ENCODE measurements at places on chromosomes 16 and 17.
A peak's percentile ranks its signal among the peaks of the same experiment; 100 is the strongest.

- DNase-seq = peak; percentile 96
These were observed at the start of gene MSRB1 for GRCh38 chr16:1942810-1943726. Gene MSRB1, minus strand, starts transcription at chr16:1943199. Its CDS starts 43 bp downstream, at chr16:1943156.

DNA sequence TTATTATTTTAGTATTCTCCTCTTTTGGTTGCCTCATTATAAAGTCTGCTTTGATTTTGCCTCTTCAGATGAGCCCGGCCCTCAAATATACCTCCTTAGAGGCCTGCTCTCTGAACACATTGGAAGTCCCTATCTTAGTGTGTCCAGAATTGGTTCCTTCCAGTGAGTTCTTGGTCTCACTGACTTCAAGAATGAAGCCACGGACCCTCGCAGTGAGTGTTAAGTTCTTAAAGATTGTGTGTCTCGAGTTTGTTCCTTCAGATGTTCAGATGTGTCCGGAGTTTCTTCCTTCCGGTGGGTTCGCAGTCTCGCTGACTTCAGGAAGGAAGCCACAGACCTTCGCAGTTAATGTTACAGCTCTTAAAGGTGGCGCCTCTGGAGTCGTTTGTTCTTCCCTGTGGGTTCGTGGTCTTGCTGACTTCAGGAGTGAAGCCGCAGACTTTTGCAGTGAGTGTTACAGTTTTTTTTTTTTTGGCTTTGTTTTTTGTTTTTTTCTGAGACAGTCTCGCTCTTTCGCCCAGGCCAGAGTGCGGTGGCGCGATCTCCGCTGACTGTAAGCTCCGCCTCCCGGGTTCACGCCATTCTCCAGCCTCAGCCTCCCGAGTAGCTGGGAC is 45.8 kb upstream of the NOS2 start:
- DNase-seq = no peak

DNA sequence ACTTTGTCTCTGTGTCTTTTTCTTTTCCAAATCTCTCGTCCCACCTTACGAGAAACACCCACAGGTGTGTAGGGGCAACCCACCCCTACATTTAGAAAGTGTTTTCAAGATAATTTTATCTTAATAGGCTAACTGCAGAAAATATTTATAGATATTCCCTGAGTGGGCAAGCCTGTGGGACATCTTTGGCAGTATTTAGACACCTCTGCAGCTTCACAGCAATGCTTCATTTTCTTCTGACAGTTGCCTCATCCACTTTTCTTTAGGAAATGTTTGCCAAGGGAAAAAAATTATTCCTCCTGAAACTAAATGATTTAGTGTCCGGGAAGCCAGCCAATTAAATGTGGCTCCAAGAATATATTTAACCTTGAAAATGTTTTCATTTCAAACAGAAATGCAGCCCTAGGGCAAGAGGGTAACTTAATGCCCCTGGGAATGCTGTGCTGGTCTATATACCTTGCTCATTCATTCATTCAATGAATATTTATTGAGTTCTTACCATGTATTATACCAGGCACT is 290.4 kb downstream of the ABCC12 start:
- no peak for DNase-seq

DNA sequence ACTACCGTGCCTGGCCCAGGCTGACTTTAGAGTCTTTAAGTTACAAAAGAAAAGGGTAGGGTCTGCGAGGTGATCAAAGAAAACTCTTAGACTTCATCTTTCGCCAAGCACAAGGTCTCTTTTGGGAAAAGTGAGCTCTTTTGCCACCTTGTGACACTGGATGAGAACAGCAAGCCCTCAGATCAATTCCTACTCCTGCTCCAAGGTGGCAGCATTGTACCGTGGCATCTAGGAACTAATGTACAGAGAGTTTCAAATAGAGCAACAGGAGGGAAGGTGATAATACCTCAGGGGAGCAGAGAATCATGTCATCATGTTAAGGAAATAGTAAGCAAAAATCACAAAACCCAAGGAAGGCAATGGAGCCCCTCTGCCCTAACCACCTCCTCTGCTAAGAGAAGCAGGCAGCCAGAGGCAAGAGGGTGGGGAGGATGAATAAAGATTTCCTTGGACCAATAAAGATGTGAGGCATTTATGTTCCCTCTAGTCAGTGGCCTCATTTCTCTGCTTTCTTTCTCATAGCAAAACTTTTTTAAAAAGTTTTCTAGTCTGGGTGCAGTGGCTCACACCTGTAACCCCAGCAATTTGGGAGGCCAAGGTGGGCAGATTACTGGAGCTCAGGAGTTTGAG is 2.1 kb upstream of the C17orf78 start:
- DNase-seq = peak; percentile 59

- no peak for DNase-seq
These were observed 62.1 kb downstream of the PRKCA start for GRCh38 chr17:66364508-66364907.

DNA sequence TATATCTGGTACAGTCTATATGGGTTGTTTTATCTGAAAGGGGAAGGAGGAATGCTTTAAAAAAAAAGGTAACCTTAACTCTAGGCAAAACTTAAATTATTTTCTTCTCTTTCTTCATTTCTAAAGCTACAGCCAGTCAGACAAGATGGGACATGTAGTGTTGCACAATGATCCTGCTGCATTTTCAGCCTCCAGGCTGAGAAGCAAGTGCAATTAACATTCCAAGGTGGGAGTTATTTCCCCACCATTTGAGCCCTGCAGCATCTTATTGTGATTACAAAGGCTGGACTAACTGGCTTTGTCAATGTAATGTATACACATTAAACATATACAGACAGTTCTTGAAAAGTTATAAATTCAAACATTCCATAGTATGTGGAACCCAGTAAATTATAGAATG is 22.6 kb upstream of the NF1 start:
- DNase-seq = peak; percentile 78

GRCh38 chr17:3772764-3773163 is 28.2 kb downstream of the ITGAE start:
- DNase-seq = no peak

DNA sequence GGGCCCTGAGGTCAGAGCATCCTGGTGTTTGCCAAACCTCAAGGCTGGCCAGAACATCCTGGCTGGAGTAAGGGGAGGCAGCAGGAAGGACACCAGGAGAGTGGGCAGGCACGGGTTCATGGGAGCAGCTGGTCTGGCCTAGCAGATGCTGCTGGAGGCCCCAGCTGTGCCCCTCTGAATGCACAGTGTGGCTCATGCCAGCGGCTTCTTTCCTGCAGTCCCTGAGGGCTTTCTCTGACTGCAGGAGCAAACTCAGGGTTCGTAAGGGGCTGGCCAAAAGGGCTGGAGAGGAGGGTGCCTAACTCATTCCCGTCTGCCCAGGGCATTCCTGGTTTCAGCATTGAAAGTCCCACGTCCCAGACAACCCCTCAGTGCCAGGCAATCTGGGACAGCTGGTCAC is 78.7 kb downstream of the ZDHHC7 start:
- no peak for DNase-seq

DNA sequence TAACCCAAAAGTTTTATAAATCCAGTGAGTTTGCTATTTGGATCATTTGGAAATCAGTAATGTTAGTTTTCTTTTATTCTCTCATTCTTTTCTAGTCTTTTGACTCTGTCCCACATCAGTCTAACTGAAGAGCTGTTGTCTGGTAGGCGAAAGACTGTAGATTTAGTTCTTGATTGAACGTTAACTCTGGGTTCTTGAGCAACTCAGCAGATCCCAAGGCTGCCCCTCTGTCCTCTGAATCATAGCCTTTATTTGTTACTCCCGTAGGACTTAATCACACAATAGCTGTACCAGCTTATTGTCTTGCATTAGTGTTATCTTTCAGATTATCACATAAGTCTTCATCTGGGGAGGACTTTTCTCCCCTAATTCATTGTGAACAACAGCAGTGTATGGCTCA is 119.3 kb upstream of the TOM1L1 start:
- no peak for DNase-seq

- DNase-seq = no peak
These were observed 29.3 kb downstream of the GNGT2 start for GRCh38 chr17:49180998-49181635.

DNA sequence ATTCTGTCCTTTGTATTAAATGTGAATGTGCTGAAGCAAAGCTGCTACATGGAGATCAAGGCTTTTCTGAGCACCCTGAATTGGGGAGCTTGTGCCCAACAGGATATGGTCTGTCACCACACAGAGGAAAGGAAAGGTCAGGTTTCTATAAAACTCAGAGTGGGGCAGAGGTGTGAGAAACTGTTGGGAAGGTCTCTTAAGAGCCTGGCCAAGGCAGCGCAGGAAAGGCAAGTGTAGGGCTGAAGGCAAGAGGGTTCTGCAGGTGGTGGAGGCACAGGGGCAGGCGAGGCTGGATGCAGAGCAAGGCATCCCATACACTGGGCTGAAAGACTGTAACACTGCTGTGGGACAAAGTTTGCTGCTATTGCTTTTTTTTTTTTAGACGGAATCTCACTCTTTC is 8.1 kb downstream of the COX6A2 start:
- DNase-seq = no peak

- DNase-seq = no peak
These were observed 173.1 kb downstream of the RPTOR start for GRCh38 chr17:80717720-80718083.

DNA sequence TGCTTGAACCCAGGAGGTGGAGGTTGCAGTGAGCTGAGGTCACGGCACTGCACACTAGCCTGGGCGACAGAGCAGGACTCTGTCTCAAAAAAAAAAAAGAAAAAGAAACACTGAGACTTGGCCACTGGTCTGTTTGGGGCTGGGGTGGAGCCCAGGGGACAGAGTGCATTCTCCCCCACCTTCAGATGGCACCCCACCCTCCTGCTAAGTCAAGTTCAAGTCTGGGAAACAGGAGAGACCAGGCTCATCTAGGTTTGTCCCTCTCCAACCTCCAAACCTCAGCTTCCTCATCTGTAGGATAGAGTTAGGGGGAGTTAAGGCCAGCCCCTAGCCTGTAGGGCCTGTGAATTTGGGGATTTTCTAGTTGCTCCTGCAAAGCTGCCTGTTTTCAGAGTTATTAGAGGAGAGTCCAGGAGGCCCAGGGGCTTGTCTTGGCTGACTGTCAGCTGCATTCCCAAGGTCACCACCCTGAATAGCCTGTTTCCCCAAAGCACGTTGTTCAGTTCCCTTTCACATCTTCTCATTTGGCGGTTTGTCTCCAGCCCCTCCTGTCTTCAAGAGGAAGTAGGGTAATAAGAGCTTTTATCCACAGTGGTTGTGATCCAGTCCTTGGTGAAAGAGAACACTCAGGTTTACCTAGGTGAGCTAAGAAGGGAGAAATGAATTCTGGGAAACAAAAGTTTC is 2.2 kb downstream of the MT3 start:
- DNase-seq = no peak

- no peak for DNase-seq
These were observed 55.7 kb downstream of the NT5M start for GRCh38 chr17:17358866-17359265.

DNA sequence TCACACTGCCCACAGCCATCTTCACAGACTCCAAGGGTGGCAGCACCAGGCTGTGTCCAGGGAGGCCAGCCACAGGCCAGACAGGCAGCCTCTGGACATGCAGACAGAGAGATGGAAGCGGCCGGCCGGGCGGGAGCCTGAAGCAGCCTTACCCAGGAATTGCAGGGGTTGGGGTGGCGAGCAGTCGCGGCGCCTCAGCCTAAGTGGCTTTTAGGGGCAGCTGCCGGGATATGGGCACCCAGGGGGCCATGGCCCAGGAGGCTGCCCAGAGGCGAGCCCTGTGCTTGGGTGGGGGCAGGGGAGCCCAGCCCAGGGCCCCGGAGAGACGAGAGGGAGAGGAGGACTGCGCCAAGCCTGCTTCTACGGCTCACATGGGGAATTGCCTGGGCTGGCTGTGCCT is 1.5 kb upstream of the NHERF2 start:
- no peak for DNase-seq
